ENCODE measurements at places on chromosomes 12 and 14. TPM values are rescaled to one million over a fixed set of nuclear protein-coding genes. Genes with fewer than 3 reads are reported as not detected.

DNA sequence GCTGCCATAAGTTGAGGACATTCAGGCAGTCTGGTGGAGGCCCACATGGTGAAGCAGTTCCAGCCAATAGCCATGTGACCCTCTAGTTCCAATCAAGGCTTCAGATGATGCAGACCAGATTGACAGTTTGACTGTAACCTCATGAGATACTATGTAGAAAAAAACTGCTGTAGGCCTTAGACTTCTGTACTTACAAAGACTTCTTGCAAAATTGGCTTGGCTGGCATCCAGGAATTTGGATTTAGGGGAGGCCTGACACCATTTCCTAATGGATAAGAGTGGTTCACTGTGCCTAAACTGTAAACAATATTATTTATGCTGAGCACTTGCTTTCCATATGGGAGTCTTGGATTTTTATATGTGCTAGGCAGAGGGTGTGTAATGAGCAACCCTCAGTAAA is 76.4 kb downstream of the RGS6 start:
- no peaks in the 10 kb centered on the region for H3K27me3 ChIP-seq
- no peaks in the 10 kb centered on the region for H3K36me3 ChIP-seq
- no peak for DNase-seq
- H3K4me3 ChIP-seq = no peak overlapping the region
- H3K4me1 ChIP-seq = no peaks in the 10 kb centered on the region

DNA sequence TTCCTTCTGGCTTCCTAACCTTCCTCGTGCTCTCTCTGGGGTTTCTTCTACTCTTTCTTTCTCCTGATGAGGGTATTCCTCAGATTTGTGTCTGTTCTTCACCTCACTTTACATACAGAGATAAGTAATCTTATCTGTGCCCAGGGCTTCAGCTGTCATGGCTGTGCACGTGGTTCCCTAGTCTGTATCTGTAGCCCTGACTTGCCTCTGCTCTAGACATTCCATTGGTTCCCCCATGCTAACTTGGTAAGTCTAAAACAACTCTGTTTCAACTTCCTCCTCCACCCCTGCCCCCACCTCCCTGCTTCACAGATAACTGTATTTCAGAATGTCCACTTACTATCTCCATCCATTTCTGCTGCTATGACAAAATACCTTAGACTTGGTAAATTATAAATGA is 10.8 kb downstream of the DIP2B start:
- no peak overlapping the region for H3K4me3 ChIP-seq
- H3K27me3 ChIP-seq = no peaks in the 10 kb centered on the region
- peaks cover 9% of the 10 kb centered on the region for H3K4me1 ChIP-seq
- no peaks in the 10 kb centered on the region for H3K36me3 ChIP-seq

- no peak overlapping the region for H3K27ac ChIP-seq
- no peak for DNase-seq
- peaks cover 3% of the 10 kb centered on the region for H3K4me1 ChIP-seq
- H3K4me3 ChIP-seq = no peak overlapping the region
These were observed 222.5 kb upstream of the GRIP1 start for GRCh38 chr12:66901138-66901932.

DNA sequence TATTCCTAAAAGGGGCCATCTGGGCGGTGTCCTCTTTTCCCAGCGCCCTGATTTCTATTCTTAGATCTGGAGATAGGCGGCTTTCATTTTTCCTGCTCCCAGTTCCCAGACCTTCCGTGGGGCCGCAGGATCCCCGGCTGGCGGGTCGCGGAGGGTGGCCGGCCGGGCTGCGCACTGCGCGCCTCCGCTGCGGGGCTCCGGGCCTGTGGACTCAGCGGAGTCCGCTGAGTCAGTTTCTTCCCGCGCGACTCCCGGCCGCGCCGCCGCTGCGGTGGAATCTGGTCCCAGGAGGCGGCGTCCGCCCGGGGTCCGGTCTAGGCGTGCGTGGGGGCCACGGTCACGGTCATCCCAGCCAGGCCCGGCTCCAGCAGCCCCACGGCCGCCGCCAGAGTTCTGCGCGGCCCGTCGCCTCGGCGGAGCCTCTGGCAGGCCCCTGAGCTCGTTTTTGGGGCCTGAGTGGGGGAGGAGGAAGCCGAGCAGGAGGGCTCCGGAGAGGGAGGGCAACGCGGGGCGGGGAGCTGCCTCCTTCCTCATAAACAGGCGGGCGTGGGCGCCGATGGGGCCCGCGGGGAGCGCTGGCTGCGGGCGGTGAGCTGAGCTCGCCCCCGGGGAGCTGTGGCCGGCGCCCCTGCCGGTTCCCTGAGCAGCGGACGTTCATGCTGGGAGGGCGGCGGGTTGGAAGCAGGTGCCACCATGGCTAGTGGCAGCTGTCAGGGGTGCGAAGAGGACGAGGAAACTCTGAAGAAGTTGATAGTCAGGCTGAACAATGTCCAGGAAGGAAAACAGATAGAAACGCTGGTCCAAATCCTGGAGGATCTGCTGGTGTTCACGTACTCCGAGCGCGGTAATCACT is at the start of gene LRRK2:
Gene LRRK2, plus strand, starts transcription at position 559 of the 853 bp plus-strand sequence. Its CDS starts 135 bp downstream, at position 694.
- peaks cover 5% of the 10 kb centered on the region for H3K4me1 ChIP-seq
- no peak within 1 kb of the TSS for H3K27ac ChIP-seq
- peak within 1 kb of the TSS; percentile 76 for H3K4me3 ChIP-seq
- peaks cover 36% of the 10 kb centered on the region for H3K27me3 ChIP-seq
- peak; percentile 45 for DNase-seq

DNA sequence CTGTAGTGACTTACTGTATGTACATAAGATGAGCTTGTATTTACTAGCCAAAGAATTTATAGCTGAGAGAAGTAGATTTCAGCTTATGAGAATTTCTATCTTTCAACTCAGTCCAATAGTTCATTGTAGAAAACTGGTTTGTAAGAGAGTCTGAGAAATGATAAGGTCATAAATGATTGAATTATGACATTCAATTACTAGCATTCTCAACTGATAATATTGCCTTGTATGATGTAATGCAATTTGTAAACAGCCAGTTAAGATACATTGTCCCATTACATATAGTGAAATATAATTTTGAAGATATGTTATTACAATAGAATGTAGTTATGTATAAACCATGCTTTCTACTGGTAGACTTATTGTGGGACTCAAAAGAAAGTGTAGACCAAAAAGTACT is 42.5 kb upstream of the STRAP start:
- H3K4me3 ChIP-seq = no peak overlapping the region
- no peaks in the 10 kb centered on the region for H3K4me1 ChIP-seq
- DNase-seq = no peak
- H3K36me3 ChIP-seq = no peaks in the 10 kb centered on the region
- no peak overlapping the region for H3K27ac ChIP-seq
- H3K27me3 ChIP-seq = peaks cover 3% of the 10 kb centered on the region

DNA sequence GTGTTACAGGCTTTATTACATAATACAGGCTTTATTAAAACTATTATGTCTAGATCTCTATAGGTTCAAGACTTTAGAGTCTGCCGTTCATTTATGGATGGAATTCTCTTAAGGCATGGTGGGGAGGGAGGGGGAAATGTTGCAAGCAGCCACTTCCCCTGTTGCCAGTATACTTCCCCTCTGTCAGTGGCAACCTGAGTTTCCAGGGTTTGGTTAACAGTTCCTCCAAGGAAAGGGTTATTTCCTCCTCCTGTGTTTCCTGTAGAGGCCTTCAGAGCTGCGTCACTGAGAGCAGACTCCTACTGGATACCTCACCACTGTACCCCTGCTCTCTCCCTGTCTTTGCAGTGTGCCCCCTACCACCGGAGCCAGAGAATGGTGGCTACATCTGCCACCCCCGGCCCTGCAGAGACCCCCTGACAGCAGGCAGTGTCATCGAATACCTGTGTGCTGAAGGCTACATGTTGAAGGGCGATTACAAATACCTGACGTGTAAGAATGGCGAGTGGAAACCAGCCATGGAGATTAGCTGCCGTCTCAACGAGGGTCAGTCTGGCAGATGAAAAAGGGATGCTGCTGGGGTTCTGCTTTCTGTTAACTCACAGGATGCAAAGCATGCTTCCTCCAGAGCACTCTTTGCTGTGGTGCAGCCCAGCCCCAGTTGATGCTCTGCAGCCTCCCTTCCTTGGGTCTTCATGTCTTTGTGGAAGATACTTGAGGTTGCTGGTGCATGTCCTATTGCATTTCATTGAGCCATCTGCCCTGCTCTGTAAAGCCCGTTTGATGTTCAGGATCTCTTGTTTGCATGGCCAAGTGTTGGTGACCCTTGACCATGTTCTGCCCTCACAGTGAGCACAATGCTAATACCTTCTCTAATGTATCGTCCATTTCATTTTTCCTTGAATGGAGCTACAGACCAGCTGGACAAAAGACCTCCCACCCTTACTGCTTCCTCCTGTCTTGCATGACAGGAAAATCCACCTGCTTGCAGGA is 63.6 kb upstream of the SRSF5 start:
- no peak overlapping the region for H3K4me3 ChIP-seq
- no peaks in the 10 kb centered on the region for H3K27me3 ChIP-seq
- DNase-seq = no peak
- peaks cover 8% of the 10 kb centered on the region for H3K36me3 ChIP-seq

DNA sequence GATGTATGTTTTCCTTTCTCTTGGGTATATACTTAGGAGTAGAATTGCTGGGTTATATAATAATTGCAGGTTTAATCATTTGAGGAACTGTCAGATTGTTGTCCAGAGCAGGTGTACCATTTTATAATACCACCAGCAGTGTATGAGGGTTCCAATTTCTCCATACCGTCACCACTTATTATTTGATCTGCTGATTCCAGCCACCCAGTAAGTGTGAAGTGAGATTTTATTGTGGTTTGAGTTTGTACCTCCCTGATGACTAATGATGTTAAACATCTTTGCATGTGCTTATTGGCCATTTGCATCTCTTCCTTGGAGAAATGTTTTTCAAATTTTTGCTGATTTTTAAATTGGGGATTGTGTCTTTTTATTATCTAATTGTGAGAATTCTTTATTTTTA is 15.1 kb downstream of the NCKAP5L start:
- peaks cover 8% of the 10 kb centered on the region for H3K4me1 ChIP-seq
- H3K27ac ChIP-seq = no peak overlapping the region
- DNase-seq = no peak
- no peaks in the 10 kb centered on the region for H3K27me3 ChIP-seq
- no peak overlapping the region for H3K4me3 ChIP-seq

GRCh38 chr12:64400041-64400440 is 4.2 kb upstream of the XPOT start:
- no peaks in the 10 kb centered on the region for H3K36me3 ChIP-seq
- no peak for DNase-seq
- H3K4me1 ChIP-seq = no peaks in the 10 kb centered on the region
- no peak overlapping the region for H3K27ac ChIP-seq
- H3K4me3 ChIP-seq = no peak overlapping the region
- H3K27me3 ChIP-seq = no peaks in the 10 kb centered on the region

GRCh38 chr12:77493302-77494168 is 337.2 kb upstream of the NAV3 start:
- H3K36me3 ChIP-seq = peaks cover 1% of the 10 kb centered on the region
- DNase-seq = no peak
- H3K4me1 ChIP-seq = no peaks in the 10 kb centered on the region

DNA sequence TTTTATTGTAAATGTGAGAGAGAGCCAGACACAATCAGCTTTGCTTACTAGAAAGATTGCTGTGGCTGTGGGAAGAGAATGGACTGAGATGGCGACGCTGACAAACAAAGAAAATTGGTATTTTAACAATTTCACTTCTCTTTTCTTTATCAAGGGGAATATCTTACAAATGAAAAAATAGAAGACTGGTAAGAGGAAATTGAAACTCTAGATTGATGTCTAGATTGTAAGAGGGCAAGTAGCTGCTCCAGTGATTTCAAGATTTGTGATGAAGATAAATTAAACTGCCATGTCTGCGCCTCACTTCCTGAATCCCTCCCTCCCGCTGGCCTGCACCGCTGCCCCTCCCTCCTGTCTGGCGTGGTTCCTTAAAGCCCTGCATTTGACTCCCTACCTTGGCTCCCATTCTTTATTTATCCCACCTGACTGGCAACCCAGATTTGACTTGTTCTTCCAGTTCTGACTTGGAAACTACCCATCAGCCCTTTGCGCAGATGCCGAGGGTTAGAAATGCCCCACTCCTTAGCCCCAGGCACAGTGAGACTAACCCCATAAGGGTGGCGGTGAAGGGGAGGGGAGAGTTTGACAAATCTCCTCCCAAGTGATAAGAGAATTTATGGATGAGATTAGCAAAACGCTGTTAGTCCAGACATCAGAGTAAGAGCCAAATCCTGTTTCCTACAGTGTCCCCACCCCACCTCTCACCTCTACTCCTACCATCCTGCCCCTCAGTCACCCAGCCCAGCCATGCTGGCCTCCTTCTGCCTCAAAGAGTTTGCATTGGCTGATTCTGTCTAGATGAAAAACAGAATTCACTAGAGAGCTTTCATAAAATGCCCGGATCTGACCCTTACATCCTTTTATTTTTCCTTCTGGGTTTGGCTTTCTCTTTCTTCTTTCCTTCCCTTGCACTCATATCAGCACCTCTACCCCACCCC is 125.3 kb upstream of the ATF7IP start:
- H3K36me3 ChIP-seq = peaks cover 6% of the 10 kb centered on the region
- peak overlapping the region; percentile 3 for H3K4me3 ChIP-seq
- DNase-seq = no peak
- peak overlapping the region; percentile 27 for H3K27ac ChIP-seq

Gene PAPLN
- 2.0 TPM for total RNA-seq

Gene ADCY6
- total RNA-seq = 128 TPM

Gene CMA1
- not detected for total RNA-seq

Gene C12orf42
- total RNA-seq = 0.29 TPM

Gene PTPN11
- total RNA-seq = 77.3 TPM

Gene SSPN
- total RNA-seq = 2.1 TPM

Gene KRT85
- not detected for total RNA-seq

Gene CLEC4D
- total RNA-seq = not detected

Gene GALNT8
- 15.6 TPM for total RNA-seq

Gene SLCO1C1
- 2.5 TPM for total RNA-seq

Gene IFNG-AS1
- not detected for total RNA-seq

Data from progenitor cell of endocrine pancreas (in vitro differentiated cells).